ENCODE measurements at places on chromosomes 3 and 15.

- DNase-seq: no peak
Measured at GRCh38 chr3:181687731-181688130, 24.0 kb upstream of the SOX2 start.

DNA sequence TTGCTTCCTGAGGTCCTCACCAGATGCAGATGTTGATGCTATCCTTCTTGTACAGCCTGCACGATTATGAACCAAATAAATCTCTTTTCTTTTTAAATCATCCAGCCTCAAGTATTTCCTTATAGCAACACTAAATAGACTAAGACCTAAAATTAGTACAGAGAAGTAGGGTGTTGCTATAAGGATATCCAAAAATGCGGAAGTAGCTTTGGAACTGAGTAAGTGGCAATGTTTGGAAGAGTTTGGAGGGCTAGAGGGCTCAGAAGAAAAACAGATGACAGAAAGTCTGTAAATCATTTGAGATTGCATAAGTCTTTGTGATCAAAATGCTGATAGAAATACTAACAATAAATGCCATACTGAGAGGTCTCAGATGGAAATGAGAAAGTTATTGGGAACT, 894.9 kb downstream of the DIPK2A start:
- DNase-seq: no peak

- peak; percentile 73 for DNase-seq
Measured at GRCh38 chr3:170037463-170038433, at the start of gene GPR160. Gene GPR160, plus strand, starts transcription at chr3:170037995. Its CDS starts 45,978 bp downstream, at chr3:170083973.

DNA sequence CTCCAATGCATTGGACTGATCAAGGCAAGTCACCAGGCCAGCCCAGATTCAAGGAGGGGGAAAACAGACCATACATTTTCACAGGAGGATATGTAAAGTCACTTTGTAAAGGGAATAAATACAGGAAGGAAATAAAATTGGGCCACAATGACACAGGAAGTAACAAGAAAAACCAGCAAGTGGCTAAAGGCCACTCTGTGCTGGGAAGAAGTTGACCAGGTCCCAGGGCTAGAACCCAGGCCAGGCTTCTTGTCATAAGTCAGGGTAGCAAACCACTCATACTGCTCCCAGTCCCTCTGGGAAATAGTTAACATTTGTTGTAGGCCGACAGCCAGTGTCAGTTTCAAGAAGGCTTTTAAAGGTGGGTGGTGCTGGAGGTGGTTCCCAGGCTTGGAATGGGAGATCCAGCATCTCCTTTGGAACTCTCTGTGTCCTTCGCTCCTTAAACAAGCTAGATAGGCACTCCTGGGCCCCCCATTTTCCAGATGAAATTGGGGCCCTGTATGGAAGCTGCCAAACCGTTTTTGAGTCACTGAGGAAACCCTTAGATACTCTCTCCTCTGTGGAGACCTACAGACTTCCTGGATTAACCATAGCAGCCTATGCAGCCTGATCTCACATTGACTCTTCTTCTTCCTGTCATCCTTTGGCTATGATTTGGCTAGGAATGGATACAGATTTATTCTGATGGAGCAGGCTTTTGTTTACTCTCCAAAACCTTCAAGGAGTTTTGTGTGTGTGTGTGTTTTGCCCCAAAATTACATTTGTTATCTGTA, 14.7 kb upstream of the EDC3 start:
- no peak for DNase-seq

GRCh38 chr3:72116226-72116625, 331.3 kb upstream of the PROK2 start:
- DNase-seq: no peak
